ENCODE measurements at places on chromosomes 6 and 20.

DNA sequence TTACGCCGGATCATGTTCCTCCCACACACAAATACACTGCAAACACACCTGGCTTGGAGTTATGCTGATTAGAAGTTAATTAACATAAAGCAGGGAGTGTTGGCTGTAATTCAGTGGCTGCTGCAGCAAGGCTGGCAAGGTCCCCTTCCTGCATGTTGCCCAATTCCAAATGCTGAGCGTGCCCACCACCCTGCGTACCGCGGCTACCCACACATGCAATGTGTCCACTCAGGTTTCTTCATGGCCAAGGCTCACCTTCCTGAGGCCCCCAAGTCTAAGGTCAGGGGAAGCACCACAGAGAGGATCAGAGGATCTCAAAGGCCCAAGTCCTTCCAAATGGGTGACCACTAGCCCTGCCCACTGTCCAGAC lies 11.6 kb upstream of the PRND start:
- DNase-seq: no peak

DNA sequence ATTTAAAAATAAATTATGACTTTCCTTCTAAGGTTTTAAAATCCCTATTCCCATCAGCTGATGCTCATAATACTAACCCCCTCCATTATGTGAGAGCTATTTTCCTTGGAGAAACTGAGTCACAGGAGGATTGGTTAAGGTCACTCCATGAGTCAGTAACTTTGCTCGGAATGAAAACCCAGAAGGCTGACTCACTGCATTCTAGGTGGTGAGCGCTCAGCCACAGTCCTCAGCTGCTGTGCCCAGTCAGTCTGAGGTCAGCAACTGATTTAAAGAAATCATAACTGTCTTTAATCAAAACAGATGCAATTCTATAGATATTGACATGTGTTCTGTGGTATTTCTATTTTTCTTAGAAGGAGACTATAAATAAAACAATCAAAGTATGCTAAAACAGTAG lies 359.2 kb downstream of the GJA1 start:
- DNase-seq: no peak

DNA sequence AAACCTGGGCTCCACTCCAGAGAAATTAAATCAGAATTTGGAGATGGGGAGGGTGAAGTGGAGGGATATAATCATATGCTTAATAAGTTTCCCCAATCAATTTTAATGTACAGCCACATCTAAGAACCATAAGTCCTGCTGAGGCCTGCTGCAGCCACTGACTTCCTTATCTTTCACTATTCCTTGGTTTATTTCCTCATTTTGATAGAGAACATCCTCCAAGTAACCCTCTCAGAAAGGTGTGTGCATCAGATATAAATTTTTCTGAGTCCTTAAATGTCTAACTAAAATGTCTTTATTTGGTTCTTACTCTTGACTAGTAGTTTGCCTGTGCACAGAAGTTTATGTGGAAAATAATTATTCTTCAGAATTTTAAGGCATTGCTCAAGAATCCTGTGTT lies 23.7 kb upstream of the SIRT5 start:
- no peak for DNase-seq

- DNase-seq: no peak
Measured at GRCh38 chr20:56373942-56374341, 15.2 kb downstream of the FAM210B start.

- DNase-seq: no peak
Measured at GRCh38 chr6:148852688-148853087, 105.9 kb downstream of the UST start.

- DNase-seq: no peak
Measured at GRCh38 chr6:7939184-7939863, 28.7 kb upstream of the TXNDC5 start.

DNA sequence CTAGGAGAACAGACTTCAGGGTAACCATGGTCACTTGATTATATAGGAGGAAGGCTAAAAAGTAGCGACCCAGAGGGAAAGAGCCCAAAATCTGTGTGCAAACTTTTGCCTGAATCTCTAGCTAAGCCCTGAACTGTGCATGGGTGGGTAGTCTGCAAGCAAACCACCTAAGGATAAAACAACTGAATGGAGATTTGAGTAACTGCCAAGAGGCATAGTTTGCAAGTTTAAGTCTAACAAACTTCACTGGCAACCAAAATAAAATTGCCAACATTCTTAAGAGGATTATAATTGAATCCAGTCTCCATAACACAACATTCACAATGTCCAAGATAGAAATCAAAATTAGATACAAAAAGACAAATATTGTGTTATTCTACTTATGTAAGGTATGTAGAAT lies 192.0 kb upstream of the PLN start:
- no peak for DNase-seq

DNA sequence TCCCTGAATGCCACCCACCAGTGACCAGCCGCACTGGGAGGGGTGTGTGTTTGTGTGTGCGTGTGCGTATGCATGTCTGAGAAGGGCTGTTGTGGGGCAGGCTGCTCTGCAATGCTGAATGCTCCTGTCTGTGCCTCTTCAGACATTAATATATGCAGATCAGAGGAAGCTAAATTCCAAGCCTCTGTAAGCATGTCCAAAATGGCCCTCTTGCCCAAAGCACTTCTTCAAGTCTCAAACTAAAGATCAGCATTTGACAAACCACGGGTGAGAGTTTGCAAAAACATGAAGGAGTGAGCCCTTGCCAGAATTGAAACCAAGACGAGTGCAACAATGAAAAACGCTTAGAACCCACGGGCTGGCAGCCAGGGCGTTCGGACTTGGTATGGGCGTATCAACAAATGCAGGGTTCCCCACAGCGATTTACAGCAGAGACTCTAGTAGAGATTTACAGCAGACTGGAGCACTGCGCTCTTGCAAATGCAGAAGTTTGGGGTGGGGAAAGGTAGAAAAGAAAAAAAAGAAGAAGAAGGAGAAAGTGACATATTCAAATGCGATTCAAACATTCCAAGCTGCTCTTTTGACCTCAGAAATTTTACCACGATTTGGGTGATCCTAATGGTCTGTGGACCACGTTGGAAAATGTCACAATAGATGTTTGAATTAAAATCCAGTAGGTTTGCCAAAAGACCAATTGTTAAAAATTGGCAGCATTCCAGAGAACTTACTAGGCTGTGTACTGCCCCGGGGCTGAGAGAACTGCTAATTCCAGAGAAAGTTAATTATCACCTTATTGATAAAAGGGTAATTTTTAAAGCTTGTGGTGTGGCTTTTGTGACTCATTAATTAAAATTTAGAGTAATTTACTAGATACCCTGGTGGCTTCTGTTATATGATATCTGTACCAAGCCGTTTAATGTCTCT lies 3.5 kb downstream of the SCML4 start:
- DNase-seq: peak; percentile 35

GRCh38 chr6:15796130-15796771 lies 133.4 kb upstream of the DTNBP1 start:
- DNase-seq: no peak

- DNase-seq: no peak
Measured at GRCh38 chr20:24781418-24781980, 167.6 kb upstream of the CST7 start.

GRCh38 chr20:22232473-22232872 lies 351.9 kb downstream of the FOXA2 start:
- DNase-seq: no peak

GRCh38 chr6:137707590-137708360 lies 159.3 kb upstream of the TNFAIP3 start:
- peak; percentile 96 for DNase-seq
